ENCODE measurements at places on chromosomes 4 and X.

DNA sequence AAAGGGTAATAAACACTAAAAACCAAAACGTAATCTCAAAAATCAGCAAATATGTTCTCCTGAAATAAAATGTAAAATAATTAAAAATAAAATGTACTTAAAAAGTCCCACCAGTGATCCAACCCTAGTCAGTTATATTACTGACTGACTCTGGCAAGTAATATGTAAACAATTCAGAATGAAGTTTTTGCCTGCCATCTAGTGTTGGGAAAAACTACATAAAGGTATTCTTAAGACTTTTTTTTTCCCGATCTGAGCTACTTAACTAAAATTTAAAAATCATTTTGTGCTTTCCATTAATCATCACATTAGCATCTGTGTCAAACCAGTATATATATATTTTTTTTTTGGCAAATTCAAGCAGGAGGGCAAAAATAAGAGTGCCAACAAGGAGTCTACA, 24.0 kb downstream of the RCHY1 start:
- DNase-seq: no peak

GRCh38 chr4:27176881-27177280, 316.2 kb downstream of the STIM2 start:
- DNase-seq: no peak

GRCh38 chr4:173807347-173807746, 277.3 kb upstream of the HAND2 start:
- DNase-seq: no peak

GRCh38 chrX:19554786-19555185, 39.5 kb upstream of the MAP3K15 start:
- DNase-seq: no peak

GRCh38 chr4:53614591-53614990, 23.3 kb upstream of the LNX1 start:
- no peak for DNase-seq

DNA sequence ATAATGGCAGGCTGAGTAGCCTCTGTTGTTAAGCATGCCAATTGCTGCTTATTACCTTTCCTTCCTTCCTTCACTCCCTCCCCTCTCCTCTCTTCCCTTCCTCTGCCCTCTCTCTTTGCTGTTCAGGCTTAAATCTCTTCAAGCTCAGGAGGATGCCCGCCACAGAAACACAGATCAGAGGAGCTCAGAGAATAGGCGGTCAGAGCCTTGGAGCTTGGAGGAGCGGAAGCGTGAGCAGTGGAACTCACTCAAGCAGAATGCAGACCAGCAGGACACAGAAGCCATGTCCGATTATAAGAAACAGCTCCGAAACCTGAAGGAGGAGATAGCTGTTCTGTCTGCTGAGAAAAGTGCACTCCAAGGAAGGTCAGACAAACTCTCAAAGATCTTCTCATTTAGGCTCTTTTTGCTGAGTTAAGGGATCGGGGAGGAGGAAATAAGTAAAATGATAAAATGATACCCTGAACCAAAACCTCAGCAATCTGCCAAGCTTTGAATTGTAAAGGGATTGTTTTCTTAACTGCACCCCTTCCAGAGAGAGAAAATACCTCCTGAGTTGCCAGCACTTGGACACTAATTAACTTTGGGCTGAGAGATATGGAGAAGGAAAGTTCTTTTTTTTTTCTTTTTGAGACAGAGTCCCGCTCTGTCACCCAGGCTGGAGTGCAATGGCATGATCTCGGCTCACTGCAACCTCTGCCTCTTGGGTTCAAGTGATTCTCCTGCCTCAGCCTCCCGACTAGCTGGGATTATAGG, 20.9 kb downstream of the SPATA18 start:
- DNase-seq: no peak

- DNase-seq: no peak
Measured at GRCh38 chrX:41178201-41178600, 93.0 kb downstream of the USP9X start.

DNA sequence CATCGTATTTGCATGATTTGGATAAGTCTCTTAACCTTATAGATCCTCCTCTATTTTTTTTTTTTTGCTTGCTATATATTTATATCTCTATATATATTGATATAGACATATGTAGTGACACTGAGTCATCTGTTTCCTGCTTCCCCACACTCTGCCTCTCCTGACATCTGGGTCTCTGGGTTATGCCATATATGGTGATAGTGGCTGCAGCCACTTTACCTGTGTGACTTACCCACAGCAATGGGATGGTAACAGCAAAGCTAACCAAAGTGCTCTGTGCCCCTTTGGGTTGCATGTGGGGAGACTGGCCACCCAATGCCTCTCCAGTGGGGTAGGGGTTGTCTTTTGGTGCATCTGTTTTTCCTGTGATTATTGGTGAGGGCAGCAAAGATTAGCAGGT, 14.5 kb downstream of the CMC4 start:
- DNase-seq: no peak

DNA sequence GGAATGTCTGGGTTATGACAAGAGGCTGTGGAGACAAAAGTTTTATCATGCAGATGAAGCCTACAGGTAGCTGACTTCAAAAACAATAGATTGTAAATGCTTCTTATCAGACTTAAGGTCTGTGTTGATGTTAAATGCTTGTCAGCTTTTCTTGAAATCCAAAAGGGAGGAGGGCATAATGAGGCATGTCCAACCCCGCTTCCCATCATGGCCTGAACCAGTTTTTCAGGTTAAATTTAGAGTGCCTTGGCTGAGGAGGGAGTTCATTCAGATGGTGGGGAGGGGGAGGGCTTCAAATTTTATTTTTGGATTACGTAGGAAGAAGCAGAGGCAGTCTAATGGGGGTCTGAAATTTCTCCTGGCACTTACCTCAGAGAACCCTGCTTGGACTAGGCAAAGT, 207.7 kb upstream of the HDX start:
- no peak for DNase-seq

GRCh38 chr4:88327665-88328064, 43.3 kb upstream of the PPM1K start:
- DNase-seq: no peak

- DNase-seq: no peak
Measured at GRCh38 chrX:40383360-40383759, 197.4 kb upstream of the ATP6AP2 start.

DNA sequence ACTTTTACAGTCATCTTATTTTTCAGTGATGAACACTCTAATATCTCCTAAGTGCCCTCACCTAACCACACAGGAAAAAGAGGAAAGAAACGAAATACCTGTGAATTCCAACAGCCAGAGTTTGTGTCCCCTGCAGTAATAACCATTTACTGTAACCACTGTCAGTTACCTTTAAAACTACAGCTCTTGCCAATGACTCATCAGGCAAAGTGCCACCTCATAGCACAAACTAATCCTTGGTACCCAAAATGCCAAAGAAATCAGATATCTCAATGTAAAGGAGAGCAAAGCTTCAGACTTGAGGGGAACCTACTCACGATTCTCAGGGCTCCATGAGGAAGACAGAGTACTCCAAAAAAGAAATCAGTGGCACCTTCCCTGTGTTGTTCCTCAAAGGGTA, 146.5 kb downstream of the NDST3 start:
- no peak for DNase-seq

DNA sequence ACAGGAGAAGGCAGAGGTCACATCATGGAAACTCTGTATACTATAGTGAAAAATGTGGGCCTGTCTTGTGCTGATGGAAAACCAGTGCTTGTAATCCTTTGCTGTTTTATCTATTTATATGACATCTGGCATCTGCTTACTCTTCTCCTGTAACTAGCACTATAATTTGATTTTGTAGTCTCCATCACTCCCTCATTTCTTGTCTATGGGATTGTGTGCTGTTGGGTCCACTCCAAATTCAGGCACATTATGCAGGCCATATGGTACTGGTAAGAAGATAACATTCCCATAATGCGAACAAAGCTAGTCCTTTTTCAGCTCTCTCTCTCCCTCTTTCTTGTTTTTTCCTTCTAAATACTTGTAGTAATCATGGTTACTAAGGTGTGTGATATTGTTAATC, 581.2 kb upstream of the IGFBP7 start:
- DNase-seq: no peak

DNA sequence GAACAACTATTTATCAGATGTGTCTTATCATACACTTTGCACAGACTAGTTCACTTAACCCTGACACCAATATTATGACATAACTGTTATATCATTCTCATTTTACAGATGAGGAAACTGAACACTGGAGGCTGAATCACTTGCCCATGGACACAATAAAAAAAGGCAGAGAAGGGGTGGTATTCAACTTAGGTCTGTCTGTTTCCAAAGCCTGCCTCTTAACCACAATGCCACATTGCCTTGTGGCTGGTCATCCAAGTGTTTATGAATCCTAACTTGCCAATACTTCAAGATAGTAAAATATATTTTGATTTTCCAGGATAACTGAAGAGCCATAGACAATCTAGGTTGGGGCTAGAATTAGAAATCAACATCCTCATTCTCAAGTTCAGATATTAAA, 327.8 kb downstream of the NR3C2 start:
- no peak for DNase-seq

DNA sequence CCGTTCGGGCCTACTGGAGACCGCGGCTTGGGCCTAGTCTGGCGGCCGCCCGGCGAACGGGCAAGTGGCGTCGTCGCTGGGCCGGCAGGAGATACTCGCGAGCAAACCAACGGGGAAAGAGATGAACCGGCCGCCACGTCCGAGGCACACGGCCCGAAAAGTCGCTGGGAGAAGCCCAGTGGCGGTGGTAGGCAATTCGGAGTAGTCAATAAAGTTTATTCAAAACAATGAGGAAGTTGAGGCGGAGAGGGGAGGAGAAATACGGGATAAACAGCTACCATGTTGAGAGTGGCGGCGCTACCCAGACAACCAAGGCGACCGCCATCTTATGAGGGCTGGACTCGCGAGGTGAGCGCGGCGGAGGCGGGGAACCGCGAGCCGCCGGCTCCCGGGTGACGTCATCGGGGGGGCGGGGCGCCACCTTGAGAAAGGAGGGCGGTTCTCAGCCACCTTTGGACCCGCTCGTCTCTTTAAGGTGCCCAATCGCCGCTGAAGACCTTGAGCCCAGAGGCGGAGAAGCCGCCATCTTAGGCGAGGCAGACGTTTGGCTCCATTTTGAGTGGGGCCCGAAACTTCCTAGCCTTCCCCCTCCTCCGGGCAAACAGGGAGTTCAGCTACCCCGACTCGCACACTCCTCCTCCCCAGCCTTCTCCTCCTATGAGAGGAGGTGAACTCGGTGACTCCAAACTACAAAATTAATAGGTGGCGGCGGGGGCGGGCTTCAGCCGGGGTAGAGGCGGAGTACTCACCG, at the start of gene PHF8:
PHF8 (minus strand) TSS at position 348 of the 751 bp plus-strand sequence. CDS start 1,745 bp downstream, outside the sequence.
- peak; percentile 92 for DNase-seq

DNA sequence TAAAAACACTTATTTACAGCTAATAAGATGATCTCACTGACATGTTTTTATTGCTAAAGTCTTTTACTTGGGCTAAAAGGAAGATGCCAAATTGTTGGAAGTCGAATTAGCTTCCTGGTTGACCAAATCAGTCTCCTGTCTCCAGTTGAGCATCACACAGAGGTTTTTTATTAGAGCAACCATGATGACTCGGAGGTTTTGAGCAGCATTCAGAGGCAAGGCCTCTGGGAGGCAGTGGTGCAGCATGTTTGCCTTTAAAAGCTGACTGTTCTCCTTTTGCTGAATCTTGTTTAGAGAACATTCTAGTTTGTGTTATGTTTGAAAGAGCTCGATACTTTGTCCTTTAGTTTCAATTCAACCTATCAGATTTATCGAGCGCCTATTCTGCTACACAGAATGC, 2.1 kb downstream of the UCHL1 start:
- DNase-seq: no peak

DNA sequence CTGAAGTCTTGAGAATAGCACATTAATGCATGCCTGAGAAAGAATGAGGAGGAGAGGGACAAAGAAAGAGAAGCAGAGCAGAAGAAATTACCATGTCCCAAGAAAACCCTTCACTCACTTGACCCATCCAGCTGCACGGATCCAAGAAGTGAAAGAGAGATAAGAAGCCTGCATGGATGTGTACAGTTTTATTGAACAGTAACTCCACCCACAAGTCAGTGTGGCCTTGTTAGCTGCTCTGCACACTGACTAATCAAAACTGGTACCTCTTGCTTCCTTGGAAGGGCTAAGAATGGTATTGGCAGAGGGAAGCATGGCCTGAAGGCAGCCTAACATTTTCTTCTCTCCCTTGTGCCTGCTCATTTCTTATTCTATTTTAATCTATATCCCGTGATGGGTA, 163.9 kb downstream of the SLC7A11 start:
- no peak for DNase-seq

- DNase-seq: no peak
Measured at GRCh38 chrX:12878536-12878935, 11.7 kb downstream of the TLR7 start.

GRCh38 chr4:119233750-119234149, 21.2 kb downstream of the USP53 start:
- no peak for DNase-seq

GRCh38 chr4:89769856-89770255, 67.1 kb downstream of the SNCA start:
- DNase-seq: no peak

DNA sequence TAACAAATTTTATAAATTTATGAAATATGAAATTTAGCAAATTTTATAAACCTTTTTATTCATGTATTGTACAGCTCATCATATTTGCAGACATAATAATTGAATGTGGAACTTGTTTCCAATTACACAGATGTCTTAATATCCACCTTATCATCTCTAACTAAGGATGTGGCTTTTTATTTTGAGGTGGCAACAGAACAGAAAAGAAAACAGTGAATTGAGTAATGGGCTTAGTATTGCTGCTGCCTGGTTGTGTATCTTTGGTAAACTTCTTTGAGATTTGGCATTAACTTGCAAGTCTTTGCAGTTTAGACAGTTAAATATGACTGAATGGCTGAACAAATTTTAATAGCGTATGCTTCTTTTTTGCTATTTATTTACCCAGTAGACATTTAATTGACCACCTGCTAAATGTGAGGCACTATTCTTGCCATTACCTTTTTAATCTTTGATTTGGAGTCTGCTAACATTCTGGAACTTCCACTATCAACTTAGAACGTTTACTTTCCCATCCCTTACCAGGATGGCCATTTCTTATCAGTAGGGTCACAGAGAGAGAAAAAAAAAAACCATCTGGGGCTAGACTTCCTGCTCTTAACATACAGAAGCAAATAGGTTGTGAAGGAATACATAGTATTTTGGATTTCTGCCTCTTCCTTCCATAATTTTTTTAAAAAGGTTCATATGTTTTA, 44.8 kb downstream of the CLCN3 start:
- DNase-seq: no peak

GRCh38 chr4:17272154-17272553, 239.7 kb downstream of the QDPR start:
- DNase-seq: no peak

- no peak for DNase-seq
Measured at GRCh38 chr4:147370473-147370872, 110.4 kb upstream of the EDNRA start.

GRCh38 chr4:25888781-25889180, 25.2 kb upstream of the SMIM20 start:
- DNase-seq: no peak
